ENCODE measurements at places on chromosomes 3 and 15. TPM values are rescaled to one million over a fixed set of nuclear protein-coding genes. Genes with fewer than 3 reads are reported as not detected.

DNA sequence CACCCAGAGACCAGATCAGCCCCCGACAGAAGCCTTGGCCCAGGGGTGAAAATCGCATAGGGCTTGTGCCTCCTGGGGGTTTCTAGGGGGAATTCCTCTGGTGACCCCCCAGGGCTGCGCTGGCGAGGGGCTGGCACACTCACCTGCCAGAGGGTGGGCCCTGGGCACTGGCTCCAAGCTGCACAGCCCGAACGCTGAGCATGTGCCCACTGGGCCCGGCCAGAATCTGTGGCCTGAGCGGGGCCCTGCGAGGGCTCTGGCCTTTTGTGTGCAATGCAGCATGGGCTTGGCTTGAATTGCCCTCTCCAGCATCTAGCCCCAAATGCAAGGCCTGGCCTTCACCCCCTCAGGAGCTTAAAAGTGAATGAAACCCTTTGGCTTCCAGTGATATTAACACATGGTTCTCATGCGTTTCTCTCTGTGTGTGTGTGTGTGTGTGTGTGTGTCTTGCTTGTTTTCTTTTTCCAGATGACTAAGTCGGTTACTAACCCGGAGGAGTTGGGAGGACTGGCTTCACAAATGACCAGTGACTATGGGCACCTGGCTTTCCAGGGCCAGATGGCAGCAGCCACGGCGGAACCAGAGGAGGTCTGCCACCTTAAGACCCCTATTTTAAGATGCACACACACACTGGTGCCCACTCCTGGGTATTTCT, 259.1 kb upstream of the TPM1 start:
- peaks cover 2% of the 10 kb centered on the region for H3K36me3 ChIP-seq
- no peak for DNase-seq
- no peak overlapping the region for H3K4me3 ChIP-seq
- H3K27ac ChIP-seq: no peak overlapping the region
- peaks cover 8% of the 10 kb centered on the region for H3K4me1 ChIP-seq

DNA sequence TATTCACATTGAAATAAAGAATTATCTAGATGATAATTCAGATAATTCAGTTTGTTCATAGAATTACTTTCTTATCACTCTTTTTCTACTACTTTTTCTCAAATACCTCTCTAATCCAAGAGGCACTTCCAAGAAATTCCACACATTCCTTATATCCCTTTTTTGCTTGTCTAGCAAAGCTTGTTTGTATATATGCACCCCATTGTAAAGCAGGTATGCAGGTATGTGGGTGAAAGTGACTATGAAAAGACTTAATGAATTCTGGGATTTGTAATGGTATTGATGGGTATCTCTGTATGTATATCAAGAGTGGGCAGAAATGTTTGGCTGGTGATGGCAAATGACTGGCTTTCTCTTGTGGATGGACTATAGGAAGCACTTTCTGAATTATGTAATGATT, 94.1 kb upstream of the FGF7 start:
- H3K27me3 ChIP-seq: no peaks in the 10 kb centered on the region
- H3K4me1 ChIP-seq: no peaks in the 10 kb centered on the region
- no peak overlapping the region for H3K27ac ChIP-seq
- peaks cover 6% of the 10 kb centered on the region for H3K36me3 ChIP-seq
- no peak overlapping the region for H3K4me3 ChIP-seq

VIPR1 gene
- 5.8 TPM for total RNA-seq

- H3K4me1 ChIP-seq: no peaks in the 10 kb centered on the region
- H3K27me3 ChIP-seq: no peaks in the 10 kb centered on the region
- H3K4me3 ChIP-seq: no peak overlapping the region
- H3K27ac ChIP-seq: no peak overlapping the region
- H3K36me3 ChIP-seq: peaks cover 5% of the 10 kb centered on the region
Measured at GRCh38 chr15:29105151-29105854, 164.3 kb downstream of the NSMCE3 start.

DNA sequence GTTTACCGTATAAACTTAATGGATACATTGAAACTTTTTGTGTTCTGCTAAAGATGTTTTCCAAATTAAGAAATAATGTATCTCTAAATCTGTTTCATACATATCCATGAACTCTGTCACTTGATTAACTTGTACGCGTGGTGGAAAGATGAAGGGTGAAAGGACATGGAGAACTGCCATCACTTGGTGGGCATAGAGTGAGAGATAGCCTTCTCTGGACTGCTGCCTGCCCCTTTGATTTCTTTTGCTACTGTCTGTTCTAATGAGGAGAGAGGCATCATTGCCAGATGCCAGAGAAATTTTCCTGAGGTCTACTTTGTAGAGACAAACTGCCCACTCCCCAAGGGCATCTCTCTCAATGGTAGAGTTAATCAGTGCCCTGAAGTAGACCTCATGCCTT, 120.5 kb downstream of the SLMAP start:
- no peak for DNase-seq
- H3K27me3 ChIP-seq: no peaks in the 10 kb centered on the region
- H3K4me1 ChIP-seq: no peaks in the 10 kb centered on the region
- H3K27ac ChIP-seq: no peak overlapping the region
- H3K4me3 ChIP-seq: no peak overlapping the region

DNA sequence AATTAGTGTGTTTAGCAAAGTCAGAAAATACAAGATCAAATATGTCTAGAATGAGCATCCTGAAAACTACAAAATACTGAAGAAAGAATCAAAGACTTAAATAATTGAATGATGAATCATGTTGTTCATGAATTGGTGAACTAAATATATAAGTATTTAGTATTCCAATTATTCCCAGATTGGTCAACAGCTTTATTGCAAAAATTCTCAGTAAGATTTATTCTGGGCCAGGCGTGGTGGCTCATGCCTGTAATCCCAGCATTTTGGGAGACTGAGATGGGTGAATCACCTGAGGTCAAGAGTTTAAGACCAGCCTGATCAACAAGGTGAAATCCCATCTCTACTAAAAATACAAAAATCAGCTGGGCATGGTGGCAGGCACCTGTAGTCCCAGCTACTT, 250.0 kb upstream of the NECTIN3 start:
- no peaks in the 10 kb centered on the region for H3K27me3 ChIP-seq
- no peaks in the 10 kb centered on the region for H3K4me1 ChIP-seq
- H3K27ac ChIP-seq: no peak overlapping the region
- no peak for DNase-seq
- H3K36me3 ChIP-seq: peaks cover 2% of the 10 kb centered on the region
- H3K4me3 ChIP-seq: no peak overlapping the region
